ENCODE measurements at places on chromosomes 2 and 18.

- no peak for DNase-seq
Observed at GRCh38 chr2:100612388-100613000, 49.7 kb downstream of the PDCL3 start.

DNA sequence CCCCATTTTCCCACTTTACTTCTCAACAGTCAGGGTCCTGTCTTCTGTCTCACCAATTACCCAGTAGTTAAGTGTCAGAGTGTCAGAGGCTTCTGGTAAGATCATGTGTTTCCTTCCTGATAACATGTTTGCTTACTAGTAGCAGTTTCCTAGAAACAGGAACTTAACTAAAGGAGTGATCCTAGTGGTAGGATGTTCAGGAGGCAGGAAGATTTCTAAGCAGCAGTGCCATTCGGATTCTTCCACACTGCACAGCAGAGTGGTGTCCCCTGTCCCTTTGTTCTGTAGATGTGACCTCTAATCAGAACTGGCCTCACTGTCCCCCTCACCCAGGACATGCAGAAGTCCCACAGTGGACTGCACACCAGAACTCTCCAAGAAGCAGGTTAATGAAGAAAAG is 221.8 kb upstream of the OSR1 start:
- no peak for DNase-seq

DNA sequence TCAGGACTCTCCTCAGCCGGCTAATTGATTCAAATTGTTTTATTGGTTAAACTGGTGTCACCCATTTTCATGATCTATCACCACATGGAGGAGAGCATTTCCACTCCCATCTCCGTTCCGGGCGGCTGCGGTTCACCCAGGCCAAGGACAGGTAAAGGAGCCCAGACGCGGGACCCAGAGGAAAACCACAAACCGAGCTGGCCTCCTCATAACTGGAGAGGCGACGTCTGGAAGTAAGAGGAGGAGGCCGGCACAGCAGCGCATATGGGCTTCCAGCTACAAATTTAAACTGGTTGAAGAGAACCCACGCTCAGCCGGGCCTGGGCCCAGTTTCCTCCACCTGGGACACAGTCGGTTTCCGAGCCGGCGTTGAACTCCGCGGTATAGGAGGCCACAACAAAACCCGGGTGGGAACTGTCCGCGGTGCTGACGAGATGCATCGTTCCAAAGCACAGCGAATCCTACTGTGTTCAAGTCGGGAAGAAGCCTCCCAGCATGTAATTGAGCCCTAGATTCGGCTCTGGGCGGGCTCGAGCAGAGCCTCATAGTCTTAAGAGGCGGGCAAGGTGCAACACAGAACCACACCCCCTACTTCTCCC is 3.0 kb upstream of the SKOR2 start:
- no peak for DNase-seq

DNA sequence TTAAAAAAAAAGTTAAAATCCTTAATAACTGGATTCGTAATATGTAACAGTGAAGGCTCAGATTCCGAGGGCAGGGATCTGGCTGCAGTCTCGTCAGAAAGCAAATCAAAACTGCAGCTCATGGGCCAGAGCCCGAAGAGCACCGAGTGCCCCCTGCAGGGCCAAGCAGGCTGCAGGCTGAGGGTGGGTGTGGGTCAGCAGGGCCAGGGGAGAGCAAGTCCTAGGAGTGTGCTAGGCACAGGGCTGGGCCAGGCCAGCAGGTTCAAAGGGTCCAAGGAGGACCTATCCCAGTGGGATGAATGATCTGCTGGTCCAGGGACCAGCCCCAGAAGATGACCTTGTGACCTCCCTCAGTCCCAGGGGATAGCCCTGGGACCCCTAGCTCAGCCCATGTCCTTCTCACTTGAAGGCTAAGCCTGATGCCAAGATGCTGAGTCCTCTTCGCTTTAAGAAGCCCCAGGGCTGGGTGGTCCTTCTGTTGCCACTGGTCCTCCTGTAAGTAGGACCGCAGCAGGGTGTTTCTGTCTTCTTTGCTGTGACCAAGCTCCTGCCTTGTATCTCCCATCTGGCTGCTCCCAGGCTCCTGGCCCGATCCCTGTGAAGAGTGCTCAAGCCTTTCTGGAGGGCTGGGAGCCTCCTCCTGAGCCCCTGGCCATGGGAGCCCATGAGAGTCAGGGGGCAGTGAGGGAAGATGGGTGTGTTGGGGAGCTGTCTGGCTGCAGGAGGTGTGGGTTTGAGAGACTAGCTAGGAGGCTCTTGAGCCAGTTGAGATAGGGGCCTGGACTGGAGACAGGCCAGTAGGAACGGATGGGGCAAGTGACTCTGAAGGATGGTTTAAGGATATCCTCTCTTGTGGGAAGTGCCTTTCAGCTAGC is 150.7 kb downstream of the DYSF start:
- DNase-seq: no peak

- no peak for DNase-seq
Observed at GRCh38 chr2:165500001-165500400, 30.5 kb downstream of the CSRNP3 start.

GRCh38 chr2:10629819-10630532 is 59.8 kb downstream of the NOL10 start:
- DNase-seq: no peak

DNA sequence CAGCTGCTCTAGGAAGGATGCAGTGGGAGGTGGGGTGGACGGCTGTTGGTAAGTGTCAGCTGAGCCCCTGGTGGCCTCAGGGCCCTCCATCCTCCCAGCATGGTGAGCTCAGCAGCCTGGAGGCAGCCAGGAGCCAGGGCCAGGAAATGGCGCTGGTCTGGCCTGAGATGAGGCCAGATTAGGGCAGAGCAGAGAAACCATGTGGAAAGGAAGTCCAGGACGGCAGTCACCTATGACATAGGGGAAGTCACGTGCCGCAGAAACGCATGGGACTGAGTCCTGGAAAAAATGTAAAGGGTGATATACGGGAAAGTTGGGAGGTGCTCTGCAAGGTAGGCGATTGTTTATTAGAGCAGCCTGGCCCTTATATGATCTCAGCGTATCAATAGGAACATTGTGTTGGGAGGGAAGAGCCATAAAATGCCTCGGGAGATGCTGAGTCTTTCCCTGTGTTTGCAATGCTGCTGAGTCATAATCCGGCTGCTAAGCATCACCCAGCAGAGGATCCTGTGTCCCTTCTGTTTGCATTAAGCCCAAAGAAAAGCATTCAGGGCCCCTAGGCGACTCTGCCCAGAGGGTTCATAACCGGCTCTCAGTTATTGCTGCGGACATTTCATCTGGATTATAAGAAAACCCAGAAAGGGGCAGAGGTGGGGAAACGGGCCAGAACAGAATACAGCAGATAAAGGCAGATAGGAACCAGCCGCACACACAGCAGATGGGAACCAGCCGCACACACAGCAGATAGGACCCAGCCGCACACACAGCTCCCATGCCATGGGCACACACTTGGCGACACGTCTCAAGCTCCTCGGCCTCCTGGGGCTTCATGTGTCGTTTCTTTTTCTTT is 30.3 kb upstream of the B3GNT7 start:
- no peak for DNase-seq

Data from occipital lobe (tissue), 3 donors.